ENCODE measurements at places on chromosomes 7 and 10.
A peak's percentile ranks its signal among the peaks of the same experiment; 100 is the strongest.

DNA sequence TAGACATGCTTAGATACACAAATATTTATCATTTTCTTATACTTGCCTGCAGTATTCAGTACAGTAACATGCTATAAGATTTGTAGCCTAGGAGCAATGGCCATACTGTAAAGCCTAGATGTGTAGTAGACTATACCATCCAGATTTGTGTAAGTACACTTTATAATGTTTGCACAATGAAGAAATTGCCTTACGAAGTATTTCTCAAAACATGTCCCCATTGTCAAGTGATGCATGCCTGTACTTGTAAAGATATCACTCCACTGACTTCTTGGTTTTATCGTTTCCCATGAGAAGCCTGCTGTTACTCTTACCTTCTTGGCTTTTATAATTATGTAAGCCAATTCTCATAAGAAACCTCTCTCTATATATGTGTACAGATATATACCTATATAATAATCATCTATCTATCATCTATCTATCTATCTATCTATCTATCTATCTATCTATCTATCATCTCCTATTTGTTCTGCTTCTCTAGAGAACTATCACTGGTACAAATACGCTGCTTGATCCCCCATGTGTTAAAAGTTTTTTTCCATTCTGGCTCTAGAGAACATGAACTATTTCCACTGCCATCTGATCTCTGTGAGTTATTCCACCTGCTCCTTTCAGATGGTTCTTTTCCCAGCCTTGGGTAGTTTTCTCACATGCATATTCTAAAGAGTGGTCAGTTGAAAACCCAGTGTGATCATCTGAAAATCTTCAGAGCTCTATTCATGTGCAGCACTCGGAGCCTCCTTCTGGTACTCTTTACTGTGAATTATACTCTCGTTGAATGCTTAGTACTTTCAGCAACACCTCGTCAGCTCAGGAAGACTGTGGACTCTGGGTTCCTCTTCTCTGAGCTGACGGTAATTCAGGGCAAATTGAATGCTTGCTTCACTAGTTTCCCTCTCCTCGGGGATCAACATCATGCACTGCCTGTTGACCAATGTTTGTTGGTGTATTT is 14.5 kb upstream of the VCL start:
- no peak for DNase-seq

GRCh38 chr7:152120210-152120609 is 94.7 kb downstream of the GALNT11 start:
- DNase-seq: no peak

DNA sequence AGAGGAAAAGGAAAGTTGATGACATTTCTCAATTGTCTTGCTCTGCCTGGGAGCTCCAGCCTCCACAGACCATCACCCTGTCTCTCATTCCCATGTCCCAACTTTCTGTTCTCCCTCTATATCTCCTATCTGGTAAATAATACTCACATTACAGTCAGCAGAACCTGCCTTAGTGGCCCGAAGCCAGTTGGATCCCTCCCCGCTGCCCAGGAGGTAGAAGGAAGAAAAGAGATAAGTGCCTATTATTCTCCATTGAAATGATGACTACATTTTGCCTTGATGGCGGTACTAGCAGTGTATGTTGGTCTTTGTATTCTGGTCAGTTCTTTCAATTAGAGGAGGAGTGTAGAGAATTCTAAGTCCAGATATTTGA is 91.9 kb downstream of the CSTF2T start:
- no peak for DNase-seq

DNA sequence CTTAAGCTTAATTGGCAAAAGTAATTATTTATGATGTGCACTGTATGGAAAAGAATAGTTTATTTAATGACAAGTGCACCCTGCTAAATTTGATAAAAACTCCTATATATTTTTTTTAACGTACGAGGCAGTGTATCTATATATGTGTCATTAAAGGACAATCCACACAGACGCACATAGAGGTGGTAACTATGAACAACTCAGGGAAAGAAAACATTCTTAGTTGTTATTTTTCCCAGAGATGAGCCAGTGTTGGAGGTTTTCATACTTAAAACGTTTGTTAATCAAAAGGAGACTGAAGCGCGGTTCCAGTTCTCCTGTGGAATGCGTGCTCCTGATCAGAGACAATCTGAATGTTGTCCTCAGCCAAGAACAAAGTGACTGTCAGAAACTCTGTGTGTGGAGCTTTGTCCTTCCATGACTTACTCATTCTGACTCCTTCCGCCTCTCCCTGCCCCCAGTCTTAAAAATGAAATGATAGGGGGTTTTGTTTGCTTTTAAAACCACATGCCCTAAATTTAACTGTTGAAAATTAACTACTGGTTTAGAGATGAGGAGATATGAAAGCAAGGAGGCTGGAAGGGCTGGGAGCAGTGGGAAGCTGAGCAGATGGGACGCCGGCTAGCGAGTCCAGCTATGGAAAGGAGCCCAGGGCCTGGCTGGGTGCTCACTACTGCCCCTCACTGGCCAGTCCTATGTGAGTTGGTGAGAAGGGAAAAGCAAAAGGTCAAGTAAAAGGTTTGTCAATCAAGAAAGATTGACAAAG is 99.6 kb downstream of the SVIL start:
- DNase-seq: peak; percentile 83

- DNase-seq: no peak
Observed at GRCh38 chr7:117010375-117011133, 57.3 kb downstream of the ST7 start.

Data from ecto neural progenitor cell (in vitro differentiated cells).